ENCODE measurements at places on chromosomes 2 and 18.

DNA sequence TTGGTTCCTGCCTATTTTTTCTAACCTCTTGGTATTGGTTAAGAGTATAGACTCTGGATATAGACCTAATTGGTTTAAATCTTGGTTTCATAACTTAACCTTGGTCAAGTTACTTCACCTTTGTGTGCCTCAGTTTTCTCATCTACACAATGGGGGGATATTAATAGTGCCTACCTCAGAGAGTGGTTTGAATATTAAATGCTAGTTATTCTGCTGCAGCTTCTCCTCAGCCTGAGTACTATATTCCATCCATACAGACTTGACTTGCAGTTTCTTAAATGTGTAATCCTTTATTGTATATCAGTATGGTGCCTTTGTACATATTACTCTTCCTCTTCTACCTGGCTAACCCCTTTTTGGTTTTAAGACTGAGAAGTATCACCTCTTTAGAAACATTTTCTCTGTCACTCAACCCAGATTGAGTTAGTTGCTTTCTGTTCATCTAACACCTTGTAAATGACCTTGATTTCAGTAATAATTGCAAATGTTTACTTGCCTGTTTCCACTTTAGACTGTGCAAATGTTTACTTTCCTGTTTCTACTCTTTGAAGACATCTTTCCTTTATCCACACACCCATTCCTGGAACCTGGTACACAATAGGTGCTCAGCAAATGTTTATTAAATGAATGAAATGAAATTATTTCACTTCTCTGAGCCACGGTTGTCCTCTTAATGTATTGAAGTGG is 6.6 kb downstream of the ACVR2A start:
- no peak for DNase-seq

DNA sequence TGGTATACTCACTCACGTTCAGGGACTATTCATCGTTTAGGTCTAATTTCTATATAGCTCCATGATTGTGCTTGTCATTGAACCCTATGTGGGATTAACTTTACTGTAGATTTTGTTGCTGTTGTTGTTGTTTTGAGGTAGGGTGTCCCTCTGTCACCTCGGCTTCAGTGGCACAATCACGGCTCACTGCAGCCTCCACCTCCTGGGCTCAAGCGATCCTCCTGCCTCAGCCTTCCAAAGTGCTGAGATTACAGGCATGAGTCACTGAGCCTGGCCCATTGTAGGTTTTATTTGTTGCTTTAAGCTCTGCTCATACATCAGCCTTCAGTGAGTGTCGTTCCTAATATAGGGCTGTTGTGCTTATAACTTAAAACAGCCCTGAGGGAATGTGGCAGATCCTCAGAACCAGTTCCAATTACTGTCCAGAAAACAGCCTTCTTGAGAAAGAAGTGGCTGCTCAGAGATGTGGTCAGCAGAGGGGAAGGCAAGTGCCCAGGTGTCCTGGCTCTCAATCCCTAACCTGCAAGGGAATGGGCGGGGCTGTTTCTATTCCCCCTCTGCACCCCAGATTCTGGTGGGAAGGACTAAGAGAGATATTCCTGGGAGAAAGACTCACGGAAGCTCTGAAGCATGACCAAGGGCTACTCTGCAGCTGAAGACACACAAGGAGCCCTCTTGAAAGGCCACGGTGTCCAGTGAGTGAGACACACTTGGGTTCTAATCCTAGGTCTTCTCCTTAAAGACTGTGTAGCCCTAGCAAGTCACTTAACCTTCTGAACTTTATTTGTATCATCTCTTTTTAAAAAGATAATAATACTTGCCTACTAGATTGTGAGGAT is 79.6 kb upstream of the LCLAT1 start:
- no peak for DNase-seq

GRCh38 chr18:323253-323622 is 55.4 kb upstream of the THOC1 start:
- DNase-seq: no peak

DNA sequence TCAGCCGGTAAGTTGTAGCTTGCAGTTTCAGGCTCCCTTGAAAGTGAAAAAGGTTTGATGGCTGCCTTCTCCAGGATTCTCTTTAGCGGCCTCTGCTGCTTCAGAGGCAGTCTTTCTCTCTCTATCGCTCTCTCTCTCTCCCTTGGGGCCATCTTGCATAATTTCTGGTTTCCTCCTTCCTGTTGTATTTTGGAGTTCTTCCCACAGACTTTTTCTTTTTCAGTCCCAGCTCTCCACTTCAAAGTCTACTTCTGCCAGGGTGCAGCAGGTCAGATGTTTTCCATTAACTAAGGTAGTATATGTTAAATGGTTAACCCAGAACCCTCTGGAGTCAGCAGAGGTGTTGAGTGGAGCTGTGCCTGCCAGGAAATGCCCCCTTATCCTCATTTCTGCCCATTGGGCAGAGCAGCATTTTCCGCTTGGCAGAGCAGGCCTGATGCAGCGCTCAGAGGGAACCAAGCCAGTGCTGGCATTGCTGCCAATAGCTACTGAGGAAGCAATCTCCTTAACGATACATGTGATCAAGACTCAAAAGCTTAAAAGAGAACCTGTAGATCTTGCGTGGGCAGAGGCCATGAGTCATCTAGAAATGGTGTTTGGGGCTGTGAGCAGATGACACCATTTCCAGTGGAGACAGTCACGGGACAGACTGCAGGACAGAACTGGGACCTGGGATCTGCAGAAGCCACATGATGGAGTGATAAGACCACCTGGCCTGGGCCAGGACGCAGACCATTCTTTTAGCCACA is 20.8 kb downstream of the DBI start:
- no peak for DNase-seq

DNA sequence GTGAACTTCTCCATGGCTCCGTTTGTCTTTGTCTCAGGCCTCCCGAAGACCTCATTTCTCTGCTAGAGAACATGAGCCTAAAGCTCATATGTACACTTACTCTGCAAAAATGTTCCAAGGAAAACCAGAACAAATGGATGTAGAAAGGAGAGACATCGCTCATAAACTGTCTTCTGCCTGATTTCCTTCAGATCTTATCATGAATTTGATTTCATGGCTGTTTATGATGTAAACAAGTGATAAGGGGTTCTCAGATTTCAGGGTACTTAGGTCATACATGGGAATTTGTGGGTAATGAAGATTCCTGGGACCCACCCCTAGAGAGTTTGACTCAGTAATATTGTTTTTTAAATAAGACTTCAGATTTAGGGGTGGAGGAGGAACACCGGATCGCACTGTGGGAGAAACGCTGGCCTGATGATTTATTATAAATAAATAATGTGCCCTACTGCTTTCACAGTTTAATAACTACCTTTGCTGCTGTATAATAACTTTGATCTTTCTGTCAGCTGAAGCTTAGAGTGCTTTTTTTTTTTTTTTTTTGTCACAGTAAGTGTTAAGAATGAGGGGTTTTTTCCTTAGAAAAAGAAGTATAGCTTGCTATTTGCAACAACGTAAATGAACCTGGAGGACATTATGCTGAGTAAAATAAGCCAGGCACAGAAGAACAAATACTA is 14.9 kb downstream of the AOX1 start:
- no peak for DNase-seq

- DNase-seq: no peak
Observed at GRCh38 chr2:144084114-144084661, 435.7 kb downstream of the ZEB2 start.

DNA sequence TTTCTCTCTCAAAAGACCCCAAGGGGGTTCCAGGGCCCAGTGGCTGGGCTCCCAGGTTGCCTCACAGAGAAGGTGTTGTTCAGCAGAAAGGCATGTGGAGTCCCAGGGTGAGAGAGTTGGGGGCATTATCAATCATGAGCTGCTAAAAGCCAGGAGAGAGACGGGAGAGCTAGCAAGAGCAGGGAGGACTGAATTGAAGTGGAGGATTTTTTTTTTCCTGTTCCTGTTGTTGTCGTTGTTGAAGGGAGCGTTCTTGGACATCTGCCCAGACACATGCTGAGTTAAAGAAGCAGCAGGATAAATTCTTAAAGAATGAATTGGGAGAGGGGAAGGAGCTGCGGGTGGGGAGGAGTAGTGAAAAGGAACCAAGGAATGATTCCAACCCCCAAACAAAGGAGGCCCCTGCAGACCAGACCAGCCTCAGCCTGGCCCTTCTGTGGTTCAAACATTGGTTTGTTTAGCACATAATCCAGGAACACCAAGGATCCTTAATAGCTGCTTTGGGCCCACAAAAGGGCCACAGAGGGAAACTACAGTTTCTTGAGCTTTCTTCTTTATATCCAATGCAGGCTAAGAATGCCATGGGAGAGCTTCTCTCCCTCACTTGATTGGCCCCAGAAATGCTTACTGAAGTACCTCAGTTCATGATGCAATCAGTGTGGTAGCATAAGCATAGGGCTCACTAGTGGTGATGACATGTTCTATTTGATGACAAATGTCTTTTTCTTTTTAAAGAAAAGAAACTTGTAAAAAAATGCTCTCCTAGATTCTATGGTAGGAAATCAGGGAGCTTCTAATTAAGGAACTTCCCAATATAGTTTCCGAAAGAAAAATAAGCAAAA is 146.0 kb downstream of the SETBP1 start:
- DNase-seq: no peak

- no peak for DNase-seq
Observed at GRCh38 chr2:43100883-43101662, 125.3 kb downstream of the ZFP36L2 start.

DNA sequence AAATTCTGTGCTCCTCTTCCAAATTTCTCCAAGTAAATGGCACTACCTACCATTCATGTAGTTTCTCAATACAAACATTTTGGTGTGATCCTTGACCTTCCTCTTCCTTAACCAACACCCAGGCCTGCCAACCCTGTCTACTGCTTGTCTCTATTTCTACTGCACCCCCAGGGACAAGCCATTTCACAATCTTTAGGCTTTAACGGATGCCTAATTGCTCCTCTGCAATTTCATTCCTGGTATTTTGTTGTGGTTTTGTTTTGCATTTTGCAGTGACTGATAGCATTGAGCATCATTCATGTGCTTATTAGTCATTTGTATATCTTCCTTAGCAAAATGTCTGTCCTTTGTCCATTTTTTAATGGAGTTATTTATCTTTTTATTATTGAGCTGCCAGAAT is 10.0 kb downstream of the FAP start:
- no peak for DNase-seq

DNA sequence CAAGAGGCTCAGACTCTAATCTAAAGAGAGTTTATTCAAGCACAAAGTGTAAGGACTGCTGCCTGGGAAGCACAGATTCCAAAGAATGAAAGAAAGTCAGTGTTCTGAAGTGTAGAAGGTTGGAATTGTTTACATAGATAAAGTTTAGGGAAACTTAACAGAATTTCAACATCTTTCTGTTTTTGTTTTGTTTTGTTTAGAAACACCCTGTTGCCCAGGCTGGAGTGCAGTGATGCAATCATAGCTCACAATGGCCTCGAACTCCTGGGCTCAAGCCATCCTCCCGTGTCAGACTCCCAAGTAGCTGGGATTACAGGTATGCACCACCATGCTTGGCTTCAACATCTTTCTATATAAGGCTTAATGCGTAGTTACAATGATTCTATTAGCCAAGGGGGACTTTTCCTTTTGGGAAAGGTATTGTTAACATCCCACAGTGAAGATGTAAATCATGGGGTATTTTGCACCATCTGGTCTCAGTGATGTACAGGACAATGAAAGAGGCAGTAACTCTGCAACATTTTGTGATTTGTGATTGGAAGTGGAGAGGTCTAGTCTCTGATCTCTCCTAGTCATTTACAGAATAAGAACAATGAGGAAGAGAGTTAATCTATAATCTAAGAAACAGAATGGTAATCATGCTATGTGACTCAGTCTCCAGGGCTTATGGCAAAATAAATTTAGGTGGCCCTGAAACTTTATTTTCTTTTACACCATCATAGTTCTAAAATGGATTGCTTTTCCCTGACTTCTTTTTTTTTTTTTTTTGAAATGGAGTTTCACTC is 45.6 kb upstream of the MSH6 start:
- no peak for DNase-seq

GRCh38 chr2:112433932-112434730 is 686 bp upstream of the RGPD8 start:
- no peak for DNase-seq

- no peak for DNase-seq
Observed at GRCh38 chr2:143928613-143929012, 591.3 kb downstream of the ZEB2 start.

- DNase-seq: no peak
Observed at GRCh38 chr2:223897669-223898330, 47.3 kb downstream of the WDFY1 start.

DNA sequence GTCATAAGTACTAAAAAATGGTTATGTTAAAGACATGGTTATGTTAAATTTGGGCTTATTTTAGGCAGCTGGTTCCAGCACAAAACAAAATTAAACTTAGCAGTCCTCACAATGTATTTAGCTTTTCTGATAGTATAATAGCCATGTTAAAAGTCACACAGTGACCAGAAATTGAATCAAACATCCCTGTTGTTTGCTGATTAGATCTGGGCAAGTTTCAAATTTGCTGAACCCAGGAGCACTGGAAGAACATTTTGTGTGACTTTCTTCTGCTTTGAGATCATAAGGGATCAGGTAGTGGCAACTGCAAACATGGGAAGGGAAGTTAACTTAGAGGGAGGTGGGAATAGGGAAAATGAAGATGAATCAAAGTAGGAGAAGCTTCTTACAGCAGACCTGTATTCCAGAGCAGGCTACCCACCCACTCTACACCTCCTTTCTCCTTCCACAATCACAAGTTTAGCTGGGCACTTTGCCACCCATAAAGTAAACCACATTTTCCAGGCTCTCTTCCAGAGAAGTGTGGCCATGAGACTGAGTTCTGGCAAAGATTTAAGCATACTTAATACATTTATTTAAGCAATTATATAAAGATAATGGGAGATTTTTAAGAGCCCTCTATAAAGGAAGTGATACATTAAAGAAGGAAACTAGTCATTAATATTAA is 616.1 kb upstream of the LRATD1 start:
- DNase-seq: no peak

GRCh38 chr2:74373221-74373676 is 6.9 kb downstream of the DCTN1 start:
- DNase-seq: no peak

DNA sequence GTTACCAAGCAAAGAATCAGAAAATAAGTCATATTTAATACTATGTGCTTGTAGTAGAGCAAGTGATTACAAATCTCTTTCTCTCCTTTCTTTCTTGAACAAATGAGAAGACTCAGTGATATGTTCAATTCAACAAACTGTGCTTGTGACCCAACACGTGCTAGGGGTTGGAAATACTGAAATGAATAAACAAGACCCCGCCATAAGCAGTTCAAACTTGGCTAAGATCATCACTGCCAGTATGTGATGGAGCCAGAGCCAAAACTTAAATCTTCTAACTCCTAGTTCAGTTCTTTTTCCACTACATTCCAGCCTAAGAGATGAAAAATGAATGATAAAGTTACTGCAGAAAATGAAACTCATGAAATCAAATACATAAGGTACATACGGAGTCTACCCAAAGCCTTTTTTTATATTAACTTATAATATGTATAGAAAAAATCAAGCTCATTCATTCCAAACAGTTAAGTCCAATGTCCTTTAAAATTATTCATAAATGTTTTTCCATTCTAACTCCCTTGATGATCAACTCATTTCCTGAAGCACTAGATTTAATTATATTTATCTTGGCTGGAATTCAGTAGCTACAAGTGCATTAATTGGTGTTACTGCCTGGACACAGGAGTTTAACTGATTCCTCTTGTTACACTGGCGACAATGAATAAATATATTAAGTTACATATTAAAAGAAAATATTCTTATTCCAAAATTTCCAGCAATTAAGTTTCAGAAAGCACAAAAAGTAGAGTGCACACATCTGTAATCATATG is 36.0 kb downstream of the GALNT3 start:
- no peak for DNase-seq

- no peak for DNase-seq
Observed at GRCh38 chr18:48780201-48780912, 170.4 kb downstream of the SMAD7 start.

- peak; percentile 21 for DNase-seq
Observed at GRCh38 chr18:76491776-76492668, 3.0 kb downstream of the ZNF516 start.

- DNase-seq: no peak
Observed at GRCh38 chr2:120829633-120830025, 94.0 kb downstream of the GLI2 start.
